Astrocyte of the hippocampus (primary cell): ENCODE measurements at places on chromosomes 3 and 15.

DNA sequence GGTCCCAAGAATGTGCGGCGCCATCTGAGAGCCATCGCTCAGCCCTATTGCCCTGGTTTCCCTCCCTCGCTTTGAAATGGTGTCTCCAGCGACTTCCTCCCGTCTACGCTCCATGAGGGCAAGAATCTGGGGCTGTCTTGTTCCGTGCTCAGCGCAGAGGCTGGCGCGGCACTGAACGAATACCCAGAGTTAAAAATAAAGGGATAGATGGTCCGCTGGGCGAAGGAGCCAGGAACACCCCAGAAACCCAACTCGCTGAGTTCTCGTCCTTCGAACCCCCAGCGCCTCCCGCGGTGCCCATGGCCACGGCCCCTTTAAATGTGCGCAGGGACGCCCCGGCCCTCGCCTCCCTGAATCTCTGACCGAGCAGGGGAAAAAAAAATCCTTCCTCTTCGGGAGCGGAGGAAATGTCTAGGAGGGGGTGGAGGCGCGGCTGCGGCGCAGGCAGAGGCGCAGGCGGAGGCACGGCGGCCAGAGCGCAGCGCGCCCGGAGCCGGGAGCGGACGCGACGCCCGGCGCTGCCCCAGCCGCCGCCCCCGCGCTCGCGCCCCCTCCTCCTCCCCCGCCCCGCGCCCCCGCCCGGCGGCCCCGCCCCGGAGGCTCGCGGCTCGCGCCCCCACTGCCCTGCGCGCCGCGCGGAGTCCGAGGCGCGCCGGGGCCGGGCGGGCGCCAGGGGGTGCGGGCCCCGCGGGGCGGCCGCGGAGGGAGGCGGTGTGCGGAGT, 8.5 kb upstream of the FGD5 start:
- DNase-seq: peak; percentile 16

DNA sequence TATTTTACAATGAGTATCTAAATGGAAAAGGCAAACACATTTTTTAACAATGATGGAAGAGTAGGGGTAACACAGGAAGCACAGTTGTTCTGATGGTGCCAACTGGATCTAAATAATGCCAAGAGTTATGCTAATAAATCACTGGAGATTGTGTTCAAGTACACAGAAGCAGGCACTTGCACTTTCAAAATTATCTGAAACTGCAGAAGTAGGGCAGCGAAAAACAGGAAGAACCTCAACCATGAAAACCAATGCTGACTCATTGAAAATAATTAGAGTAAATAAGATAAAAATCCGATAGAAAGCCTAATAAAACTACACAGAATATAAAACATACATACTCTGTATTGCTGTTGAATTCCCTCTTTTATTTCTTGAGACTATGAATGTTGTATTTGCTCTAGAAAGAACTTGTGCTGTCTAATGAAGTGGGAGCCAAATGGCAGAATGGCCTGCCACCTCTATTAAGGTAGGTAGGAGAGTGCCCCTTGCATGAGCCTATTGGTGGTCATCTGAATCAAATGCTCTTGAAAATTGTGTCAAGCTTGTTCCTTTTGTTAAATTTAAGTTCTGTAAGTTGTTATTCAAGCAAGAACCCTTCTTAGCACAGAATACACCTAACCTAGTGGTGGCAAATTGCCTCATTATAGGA, 93.7 kb downstream of the ABI3BP start:
- DNase-seq: no peak

DNA sequence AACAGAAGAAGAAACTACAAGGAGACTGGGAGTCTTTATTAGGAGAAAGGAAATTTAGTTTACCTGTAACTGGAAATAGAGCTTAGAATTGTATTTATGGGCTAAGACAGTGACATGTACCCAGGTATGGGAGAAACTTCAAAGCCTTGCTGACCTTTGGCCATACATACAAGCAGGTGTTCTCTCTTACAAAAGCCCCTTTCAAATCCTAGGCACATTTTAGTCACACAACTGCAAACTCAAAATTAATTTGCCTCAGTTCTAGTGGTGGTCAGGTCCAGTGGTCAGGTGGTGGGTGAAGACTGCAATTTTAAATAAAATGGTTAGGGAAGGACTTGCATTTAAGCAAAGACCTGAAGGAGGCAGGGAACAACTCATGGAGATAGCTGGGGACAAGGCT, 30.4 kb downstream of the GATM start:
- no peak for DNase-seq

DNA sequence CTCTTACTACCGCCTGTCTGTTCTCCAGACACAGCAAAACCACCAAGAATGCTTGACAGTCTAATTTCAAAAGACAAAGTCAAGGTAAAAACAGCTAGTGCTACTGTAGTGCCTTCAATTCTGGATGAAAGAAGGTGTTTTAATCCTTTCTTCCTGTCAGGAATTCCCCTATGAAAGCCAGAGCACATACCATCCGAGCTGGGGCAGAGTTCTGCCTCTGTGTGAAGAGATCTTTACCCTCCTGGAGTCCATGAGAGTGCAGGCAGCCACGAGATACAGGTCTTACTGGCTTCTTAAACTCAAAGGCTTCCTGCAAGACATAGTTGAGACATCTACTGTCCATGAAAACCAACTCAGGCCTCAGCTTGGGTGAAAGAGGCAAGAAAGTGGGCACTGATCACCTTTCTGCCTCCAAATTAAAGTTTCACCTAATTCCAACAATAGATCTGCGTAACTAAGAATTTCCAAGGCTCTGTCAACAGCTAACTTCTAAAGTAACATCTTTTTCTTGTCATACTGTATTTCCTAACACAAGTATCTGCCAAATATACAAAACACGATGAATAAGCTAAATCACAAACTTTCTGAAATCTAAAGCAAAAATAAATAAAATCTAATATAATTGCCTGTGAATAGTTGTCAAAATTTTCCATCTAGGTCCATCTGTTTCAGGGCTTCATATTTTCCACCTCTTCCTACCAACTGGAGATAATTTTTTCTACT, 7.5 kb downstream of the CDC25A start:
- peak; percentile 15 for DNase-seq

DNA sequence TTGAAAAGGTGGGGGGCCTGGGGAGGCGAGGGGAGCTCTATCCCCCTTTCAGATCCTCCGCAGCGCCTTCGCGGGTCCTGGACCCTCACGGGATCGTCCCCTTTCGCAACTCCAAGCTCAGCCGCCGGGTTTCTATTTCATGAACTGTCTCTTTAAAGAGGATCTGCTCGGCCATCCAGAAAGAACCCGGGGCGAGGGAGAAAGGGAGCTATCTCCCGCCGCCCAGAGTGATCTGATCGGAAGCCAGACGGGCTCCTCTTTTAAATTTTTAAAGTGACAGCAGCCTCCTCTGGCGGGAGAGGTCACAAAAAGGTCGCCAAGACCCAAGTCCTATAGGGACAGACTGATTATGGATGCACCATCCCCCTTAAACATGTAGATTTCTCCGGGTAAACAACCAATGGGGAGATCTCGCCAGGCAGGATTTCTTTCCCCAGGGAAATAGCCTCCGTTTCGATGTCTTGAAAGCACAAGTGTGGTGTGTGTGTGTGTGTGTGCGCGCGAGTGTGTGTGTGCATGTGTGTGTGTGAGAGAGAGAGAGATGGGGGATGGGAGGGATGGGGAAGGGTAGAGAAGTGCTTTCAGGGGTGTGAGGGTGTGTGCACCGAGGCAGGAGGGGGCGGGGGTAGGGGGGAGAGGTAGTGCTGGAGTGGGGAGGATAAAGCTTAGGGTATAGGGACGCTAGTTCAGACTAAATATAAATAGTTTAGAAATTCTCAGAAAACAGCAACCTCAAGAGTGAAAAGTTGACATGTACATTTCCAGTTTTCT, 516.1 kb downstream of the MECOM start:
- DNase-seq: peak; percentile 65

GRCh38 chr3:51999846-52000245, 4.2 kb upstream of the RPL29 start:
- no peak for DNase-seq

GRCh38 chr3:194782698-194783404, 97.2 kb downstream of the FAM43A start:
- DNase-seq: peak; percentile 42

DNA sequence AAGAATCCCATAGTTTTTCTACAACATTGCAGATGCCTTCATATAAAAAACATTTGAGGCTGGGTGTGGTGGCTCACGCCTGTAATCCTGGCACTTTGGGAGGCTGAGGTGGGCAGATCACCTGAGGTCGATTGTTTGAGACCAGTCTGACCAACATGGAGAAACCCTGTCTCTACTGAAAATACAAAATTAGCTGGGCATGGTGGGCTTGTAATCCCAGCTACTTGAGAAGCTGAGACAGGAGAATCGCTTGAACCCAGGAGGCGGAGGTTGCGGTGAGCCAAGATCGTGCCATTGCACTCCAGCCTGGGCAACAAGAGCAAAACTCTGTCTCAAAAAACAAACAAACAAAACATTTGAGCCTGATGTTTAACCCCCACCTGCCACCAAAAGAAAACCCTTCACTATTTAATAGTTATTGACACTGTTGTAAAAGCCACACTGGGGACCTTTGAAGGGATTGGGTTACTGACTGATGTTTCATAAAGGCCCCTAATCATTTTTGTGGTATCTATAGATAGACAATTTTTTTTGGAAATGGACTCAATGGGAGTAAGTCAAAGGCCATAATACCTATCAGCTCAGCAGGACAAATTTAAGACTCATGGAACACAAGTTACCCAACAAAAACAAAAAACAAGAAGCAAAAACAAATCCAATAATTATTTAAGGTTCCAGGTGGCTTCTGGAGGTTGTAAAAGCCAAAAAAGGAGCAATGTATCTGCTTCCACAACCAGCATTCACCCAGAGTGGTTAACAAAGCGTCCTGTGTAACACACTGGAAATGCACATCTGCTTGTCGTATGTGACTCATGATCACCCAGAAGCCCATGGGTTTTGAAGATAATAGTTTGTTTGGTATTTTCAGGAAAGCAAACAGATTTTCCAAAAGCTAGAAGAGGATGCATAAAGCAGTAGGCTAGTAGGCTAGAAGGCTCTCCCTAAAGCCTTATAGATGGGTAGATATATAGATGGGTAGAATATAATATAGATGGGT, 41.2 kb downstream of the CDCP1 start:
- DNase-seq: no peak

DNA sequence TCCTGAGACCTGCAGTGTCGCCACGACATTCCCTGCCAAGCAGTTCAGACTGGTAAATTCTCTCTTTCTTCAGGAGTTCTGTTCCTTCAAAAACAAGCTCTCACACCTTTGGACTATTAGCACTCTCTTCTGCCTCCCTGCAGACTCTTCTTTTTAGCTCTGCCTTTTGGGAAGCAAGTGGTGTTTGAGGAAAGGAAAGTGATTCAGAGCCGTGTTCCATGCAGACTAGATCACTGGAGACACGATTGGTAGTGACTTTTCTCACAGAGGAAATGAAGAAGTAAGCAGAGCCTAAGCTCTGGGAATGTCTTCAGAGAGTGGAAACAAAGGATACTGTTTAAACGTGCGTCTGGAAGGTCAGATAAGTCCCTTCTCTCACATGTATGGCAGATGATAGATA, 270.6 kb upstream of the TPRG1 start:
- peak; percentile 39 for DNase-seq

DNA sequence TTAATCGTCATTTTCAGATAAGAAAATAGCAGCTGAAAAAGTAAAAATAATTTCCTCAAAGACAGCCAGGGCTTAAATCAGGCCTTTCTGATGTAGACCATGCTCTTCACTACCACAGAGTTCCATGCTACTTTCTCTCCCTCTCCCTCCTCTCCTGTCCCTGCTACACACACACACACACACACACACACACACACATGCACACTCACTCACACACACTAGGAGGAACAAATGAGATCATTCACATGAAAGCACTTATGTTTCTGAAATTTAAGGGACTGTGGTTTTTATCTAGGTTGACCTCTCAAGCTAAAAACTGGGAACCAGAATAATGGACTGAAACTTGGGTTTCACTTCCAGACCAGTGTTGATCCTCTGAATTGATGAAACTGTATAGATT, 4.1 kb upstream of the PSMA4 start:
- peak; percentile 5 for DNase-seq
